ENCODE measurements at places on chromosomes 7 and 10.

DNA sequence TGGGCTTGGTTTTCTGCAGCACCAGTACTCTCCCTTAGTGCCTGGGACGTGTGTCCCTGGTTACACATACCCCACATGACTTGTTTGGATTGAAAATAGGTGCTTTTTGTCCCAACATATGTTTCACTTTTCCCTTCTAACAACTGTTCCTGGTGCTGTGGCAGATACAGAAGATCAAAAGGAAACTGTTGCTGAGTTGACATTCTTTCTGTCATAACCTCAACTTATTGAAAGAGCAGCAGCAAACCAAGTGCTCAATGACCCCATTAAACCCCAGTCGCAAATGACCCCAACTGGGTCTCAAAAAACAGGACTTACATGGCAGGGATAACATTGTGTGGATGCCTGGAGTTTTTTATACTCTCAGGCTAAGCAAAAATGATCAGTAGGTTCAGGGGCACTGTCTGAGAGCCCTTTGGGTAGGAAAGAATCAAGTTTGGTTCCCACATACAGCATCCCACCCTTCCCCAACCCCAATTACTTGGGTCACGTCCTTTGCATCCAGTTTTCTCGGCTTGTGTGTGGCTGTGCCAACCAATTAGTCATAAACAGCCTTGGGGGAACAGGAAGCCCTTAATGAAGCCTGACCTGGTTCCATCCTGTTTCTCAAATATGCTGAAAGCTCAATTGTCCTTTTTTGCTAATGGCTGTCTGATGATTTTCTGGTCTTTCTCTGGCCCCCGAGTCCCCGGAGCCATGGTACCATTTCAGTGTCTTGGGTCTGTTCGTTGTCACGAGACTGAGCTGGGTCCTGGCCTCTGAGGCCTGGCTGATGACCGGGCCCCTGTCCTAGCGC is 4.9 kb downstream of the HKDC1 start:
- no peak for DNase-seq

- no peak for DNase-seq
Observed at GRCh38 chr7:26451997-26452396, 160.3 kb downstream of the SNX10 start.

DNA sequence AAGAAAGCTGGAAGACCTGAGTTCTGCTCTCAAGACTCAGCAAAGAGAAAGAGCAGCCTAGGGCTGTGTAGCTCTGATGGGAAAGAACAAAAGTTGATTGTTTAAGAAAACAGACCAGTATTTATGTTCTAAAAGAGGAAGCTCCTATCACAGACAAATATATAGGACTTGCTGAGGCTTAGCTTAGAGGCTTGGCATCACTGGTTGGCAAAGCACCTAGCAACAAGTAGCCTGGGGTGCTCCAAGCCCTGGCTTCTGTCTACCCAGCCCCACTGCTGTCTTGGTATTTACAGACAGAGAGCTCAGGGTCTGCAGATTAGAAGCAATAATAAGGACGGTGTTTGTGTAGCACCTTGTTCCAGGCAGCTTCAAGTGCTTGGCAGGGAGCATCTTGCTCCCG is 36.9 kb upstream of the CCDC3 start:
- DNase-seq = no peak

DNA sequence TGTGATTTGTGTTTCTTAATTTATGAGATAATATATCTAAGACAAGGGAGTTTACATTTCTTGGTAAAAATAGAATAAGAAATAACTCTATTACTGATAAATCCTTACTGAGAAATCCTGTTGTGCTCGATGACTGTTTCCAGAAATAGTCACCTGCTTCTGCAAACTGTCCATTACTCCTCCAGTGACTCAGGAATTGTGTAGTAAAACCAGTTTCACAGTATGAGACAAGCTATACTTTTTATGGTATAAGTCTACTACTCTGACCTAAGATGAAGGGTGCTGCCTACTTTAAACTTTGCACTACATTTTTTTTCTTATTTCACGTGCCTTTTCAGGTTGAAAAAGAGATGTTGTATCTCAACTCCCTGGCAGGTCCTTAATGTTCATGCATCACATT is 6.8 kb upstream of the ANKRD22 start:
- no peak for DNase-seq

DNA sequence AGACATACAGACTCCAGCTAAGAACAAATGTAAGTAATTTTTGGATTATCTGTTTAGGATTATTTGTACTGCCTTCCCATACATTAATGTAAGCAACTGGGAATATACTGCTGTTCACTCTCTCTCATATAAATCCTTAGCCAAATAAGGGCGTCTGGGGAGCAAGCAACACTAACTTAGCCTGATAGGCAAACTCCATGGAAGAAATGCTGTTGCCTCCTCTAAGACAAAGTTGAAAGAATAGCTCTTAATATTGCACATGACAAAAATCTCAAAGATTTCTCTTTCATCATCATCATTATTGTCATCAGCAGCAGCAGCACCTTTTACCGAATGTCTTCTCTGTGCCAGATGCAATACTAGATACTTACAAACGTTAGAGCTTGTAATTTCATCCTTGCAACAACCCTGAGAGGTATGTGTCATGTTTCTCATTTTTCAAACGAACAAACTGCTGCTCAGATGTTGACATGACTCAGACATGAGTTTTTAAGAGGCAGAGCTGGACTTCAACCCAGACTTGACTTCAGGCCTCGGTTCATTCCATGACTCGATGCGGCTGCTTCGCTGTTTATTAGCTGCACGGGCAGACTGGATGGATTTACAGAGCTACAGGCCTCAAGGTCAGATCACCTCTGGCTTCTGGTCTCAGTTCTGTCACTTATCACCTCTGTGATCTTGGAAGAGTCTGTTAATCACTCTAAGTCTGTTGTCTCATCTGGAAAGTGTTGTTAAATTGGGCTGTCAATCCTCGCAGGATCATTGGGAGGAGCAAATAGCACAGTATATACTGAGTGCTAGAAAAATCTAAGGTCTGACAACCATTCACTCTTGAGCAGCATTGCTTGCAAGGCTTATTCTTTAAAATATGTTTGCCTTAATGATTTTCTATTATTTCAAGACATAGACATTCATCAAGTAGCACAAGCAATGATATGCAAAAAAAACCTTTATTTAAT is 126.3 kb upstream of the CELF2 start:
- no peak for DNase-seq

GRCh38 chr10:78779339-78779955 is 289.3 kb upstream of the ZMIZ1 start:
- DNase-seq = no peak

- no peak for DNase-seq
Observed at GRCh38 chr7:17434191-17434590, 135.7 kb downstream of the AHR start.

GRCh38 chr10:75708060-75708459 is 276.6 kb downstream of the LRMDA start:
- no peak for DNase-seq

DNA sequence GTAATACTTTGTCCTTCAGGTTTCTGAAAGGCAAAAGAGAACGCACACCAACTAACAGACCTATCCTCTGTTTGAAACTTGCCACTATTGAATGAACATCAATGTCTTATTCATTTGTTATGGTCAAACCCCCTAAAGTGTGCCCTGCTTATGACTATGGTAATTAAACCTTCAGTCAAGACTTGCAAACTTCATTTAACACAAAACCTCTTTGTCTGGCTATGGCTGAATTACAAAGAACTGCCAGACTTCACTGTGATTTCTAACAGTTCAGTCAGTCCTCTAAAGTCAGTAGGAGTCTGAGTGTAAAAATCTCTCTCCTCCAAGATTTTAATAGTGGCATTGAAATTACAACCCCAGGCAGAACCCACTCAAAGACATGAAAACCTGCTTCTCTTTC is 702.5 kb upstream of the LRRN3 start:
- no peak for DNase-seq

- no peak for DNase-seq
Observed at GRCh38 chr10:8360814-8361509, 306.5 kb downstream of the GATA3 start.

GRCh38 chr10:70441895-70442309 is 421 bp upstream of the NODAL start:
- no peak for DNase-seq

DNA sequence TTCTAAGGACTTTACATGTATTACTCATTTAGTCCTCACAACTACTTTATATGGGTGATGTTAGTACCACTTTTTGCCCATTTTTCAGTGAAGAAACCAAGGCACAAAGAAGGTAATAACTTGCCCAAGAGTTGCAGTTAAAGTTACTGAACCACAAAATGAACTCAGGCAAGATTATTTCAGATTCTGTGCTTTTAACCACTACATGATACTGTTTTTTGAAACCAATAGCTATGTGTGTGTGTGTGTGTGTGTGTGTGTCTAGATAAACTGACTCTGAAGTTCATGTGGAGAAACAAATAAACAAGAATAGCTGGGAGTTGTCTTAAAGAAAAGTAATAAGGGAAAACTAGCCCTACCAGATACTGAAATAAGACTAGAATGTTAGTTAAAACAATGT is 60.8 kb upstream of the OIT3 start:
- DNase-seq = no peak

DNA sequence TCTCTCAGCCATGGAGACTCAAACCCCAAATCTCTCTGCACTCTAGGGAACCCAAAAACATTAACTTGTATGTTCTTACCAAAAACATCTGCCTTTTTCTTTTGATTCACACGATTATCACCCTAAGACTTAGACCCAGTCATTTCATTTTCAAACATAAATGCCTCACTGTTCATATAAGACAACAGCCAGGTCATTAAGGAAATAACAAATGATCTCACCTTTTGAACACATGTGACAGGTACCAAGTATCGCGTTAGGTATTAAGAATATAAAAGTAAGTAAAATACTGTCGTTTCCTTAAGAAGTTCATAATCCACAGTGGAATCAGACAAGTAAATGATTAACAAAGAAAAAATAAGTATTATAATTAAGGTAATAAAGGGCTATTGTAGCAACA is 8.8 kb downstream of the TM9SF3 start:
- no peak for DNase-seq

DNA sequence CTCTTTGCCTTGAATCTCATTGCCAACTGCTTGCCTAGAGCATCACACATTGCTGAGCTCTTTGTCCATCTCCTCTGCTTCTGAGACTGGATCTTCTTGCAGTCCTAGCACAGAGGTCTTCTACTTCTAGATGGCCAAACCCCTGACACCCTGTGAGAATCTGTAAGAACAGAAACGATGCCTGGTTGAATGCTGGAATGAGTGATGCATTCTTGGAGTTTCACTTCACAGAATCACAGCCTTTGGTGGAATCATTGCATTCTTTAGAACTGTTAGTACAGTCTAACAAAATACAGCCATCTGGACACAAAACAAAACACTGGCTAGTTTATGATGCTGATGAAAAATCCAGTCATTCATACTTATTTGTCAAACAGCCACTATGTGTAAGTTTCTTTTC is 141.7 kb upstream of the ITGB1 start:
- no peak for DNase-seq

DNA sequence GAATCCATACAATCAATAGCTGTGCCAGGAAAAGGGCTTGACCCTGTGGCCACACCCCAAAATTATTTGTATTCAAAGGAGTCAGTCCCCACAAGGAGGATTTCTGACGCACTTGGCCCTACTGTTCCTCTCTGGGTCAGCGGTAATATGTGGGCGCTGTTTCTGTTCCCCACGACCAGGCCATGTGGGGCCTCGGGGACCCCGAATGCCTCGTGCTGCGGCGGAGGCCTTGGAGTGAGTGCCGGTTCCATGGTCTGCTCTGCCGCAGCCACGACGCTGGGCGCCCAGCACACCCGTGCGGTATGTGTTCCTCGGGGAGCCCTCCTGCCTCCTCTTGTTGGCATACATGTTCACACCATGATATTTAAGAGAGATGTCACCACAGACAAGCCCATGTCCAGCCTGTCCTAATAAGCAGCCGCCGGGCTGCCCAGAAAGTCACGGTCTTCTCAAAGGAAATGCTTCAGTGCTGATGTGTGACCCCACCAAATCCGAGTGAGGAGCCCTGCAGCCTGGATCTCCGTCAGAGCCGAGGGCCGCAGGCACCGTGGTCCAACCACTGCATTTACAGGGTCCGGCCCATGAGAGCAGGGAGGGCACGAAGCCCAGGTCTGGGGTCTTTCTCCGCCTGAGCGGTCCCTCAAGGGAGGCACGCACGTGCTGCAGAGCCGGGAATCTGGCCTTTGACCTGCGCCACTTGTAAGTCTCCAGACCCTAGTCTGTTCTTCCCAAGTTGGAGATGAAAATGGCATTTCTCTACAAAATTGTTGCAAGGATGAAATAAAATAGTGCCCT is 36.0 kb downstream of the EN2 start:
- DNase-seq = no peak

GRCh38 chr10:128576943-128577670 is 450.9 kb upstream of the MKI67 start:
- DNase-seq = no peak

GRCh38 chr7:41731493-41732435 is 28.9 kb upstream of the INHBA start:
- no peak for DNase-seq

- DNase-seq = no peak
Observed at GRCh38 chr10:124557167-124557566, 95.5 kb downstream of the LHPP start.

- DNase-seq = no peak
Observed at GRCh38 chr10:126060261-126060931, 164.0 kb downstream of the FANK1 start.

DNA sequence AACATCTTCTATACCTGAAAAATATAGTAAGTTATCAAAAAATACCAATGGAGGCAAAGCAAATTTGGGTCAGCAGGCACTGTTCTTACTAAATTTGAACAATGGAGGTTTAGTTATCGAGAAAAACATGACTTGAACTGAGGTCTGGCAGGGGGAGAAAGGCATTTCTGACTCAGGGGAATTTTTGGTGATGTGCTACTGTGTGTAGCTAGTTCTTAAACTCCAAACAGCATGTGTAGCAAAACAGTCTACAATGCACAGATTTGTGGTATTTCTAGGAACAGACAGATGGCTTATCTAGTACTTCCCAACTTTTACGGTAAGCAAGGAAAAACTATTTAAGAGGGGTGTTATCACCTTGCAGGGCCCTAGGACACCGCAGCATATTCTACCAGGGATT is 311.6 kb upstream of the LRRN3 start:
- DNase-seq = no peak

- no peak for DNase-seq
Observed at GRCh38 chr10:3467052-3467951, 294.7 kb upstream of the PITRM1 start.

DNA sequence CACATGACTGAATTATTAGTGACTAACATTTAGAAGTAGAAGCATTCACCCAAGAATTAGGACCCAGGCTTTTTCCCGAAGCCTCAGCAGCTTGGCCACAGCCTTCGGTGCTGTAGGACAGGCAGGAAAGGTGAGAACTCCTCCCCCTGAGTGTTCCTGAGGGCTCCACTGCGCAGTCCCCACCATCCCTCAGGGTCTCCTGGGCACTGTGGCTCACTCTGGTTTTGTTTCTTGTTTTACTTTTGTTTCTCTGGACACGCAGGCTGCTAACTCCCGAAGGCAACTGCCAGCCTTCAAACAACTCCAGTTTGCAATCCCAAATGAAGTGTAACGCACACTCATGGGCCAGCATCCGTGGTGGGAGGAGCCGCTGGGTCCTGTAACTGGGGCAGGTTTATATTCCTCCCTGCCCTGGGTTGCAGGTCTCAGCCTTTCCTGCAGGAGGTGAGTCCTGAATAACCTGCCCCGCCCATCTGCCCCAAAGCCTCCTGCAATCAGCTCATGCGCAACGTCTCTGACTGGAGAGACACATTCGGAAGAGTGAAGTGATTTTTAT is 492.9 kb downstream of the PTPRN2 start:
- no peak for DNase-seq

GRCh38 chr10:77561991-77562390 is 75.6 kb downstream of the KCNMA1 start:
- no peak for DNase-seq

Data from NCI-H2081 (cell line).